GM20000 (cell line): ENCODE measurements at places on chromosomes 3 and 15.
A peak's percentile ranks its signal among the peaks of the same experiment; 100 is the strongest.

- DNase-seq = no peak
Observed at GRCh38 chr15:44394562-44394961, 32.9 kb upstream of the CTDSPL2 start.

- no peak for DNase-seq
Observed at GRCh38 chr3:67362686-67363085, 291.7 kb downstream of the SUCLG2 start.

GRCh38 chr3:103385961-103386656, 951.3 kb downstream of the ZPLD1 start:
- no peak for DNase-seq

- no peak for DNase-seq
Observed at GRCh38 chr15:28901587-28901980, 15.8 kb downstream of the APBA2 start.

DNA sequence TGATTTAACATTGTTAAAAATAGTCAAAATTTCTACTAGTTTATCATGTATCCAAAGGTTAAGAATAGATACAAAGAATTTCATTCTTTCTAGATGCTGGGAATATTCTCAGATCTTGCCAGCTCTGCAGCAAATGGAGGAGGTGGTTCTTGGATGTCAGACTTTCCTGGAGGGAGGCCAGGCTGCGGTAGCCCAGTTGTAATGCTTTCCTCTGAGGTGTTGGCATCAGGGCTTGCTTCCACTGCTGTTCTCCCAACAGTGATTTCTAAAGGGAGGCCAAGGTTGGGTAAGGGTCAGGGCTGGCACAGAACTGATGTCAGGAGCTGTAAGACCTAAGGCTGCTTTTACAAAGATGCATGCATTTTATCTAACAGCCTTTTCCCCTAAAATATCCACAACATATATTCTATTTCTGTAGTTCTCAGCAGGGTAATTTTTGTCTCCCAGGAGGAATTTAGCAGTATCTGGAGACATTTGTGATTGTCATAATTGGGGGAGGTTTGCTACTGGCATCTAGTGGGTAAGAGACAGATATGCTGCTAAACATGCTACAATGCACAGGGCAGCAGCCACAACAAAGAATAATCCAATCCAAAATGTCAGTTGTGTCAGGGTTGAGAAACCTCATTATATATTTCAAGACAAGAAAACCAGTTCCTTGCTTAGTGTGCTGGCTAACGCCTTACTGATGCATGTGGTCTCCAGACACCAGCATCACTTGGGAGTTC, 42.0 kb upstream of the SPTSSB start:
- DNase-seq = no peak

- DNase-seq = no peak
Observed at GRCh38 chr3:70550723-70551319, 238.4 kb upstream of the MDFIC2 start.

GRCh38 chr3:18438586-18438985, 13.4 kb upstream of the SATB1 start:
- no peak for DNase-seq

DNA sequence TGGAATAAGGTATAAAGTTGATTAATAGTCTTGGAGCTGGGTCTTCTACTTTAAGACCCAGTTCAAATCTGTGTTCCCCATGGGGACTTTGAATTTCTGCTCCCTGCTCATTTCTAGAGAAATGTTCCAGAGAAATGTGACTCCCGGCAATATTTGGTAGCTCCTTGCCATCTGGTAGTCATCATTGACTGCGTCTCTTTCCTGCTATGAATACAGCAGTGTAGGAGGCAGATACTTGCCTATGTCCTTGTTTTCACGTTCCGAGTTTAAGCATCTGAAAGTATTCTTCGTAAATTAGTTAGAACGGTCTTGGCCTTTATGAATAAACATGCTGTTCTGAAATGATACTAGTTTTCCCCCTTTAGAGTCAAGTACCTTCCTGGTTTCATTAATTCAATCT, 352.9 kb downstream of the PTPRG start:
- no peak for DNase-seq

- no peak for DNase-seq
Observed at GRCh38 chr3:100615684-100616083, 6.3 kb downstream of the ADGRG7 start.

GRCh38 chr3:144264794-144265193, 293.2 kb downstream of the DIPK2A start:
- DNase-seq = no peak

DNA sequence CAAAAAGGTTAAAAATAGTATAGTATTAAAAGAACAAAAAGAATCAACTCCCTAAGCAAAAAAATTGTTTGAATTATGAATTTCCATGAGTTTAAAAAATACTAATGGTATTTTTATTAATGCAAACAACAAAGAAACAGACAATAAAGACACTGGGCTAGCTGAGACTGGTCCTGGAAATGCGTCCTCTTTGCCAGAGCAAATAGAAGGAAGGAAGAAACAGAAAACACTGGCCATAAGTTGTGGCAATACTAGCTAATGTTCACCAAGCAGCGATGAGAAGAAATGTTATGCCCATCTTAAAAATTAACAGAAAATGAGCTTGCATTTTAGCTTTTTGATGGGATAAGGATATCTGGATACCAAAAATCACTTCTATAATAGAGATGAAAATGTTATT, 88.6 kb downstream of the TBL1XR1 start:
- DNase-seq = no peak

DNA sequence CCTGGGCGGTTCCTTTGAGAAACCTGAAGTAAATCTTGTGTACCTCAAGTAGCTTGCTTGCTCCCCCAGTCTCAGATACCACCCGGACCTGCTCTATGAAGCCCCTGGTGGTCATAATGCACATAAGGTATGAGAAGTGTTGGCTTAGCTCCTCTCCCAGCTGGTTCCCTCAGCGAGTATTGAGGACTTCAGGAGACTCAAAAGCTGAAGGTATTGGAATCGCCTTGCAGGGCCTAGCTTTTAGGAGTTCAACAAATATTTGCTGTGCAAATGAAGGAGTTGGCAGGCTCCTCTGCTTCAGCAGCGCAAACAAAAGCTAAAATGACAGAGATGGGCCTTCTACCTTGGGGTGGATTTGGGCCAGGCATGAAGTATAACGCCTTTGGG, 1.7 kb downstream of the CMTM8 start:
- peak; percentile 68 for DNase-seq

GRCh38 chr3:58572634-58573230, 4.5 kb downstream of the FAM107A start:
- DNase-seq = no peak

GRCh38 chr3:52724511-52724910, 18.6 kb downstream of the SPCS1 start:
- no peak for DNase-seq

DNA sequence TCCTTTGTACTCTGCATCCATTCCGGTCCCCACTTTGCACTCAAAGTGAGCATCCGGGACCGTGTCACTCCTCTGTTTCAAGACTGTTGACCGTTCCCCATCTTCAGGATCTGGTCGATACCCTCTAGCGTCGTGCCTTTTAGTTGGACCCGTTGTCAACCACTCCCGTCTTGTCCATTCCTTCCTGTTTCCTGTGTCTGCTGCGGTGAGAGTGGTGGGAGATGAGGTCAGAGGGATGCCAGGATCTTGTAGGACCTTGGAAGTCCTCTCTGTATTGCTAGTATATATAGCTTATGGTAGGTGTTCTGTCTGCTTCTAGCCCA, 624 bp downstream of the BRK1 start:
- peak; percentile 25 for DNase-seq

GRCh38 chr3:43894176-43895049, 203.7 kb downstream of the ABHD5 start:
- DNase-seq = peak; percentile 63

DNA sequence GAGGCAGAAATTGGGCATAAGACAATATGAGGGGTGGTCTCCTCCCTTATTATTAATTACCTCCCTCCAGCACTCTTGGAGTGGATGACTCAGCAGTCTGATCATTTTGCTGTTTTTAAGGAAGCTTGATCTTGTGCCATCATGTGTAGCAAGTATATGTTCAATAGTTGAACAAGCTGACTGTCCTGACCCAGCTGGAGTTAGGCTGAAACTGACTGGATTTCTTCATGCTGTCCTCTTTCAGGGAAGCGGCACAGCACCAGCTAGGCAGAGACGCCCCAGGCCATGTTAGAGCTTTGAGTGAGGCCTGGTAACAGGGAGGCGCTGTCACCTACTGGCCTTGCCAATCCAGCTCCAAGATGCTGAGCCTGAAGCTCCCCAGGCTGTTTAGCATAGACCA, 54.4 kb upstream of the KIF23 start:
- DNase-seq = no peak

DNA sequence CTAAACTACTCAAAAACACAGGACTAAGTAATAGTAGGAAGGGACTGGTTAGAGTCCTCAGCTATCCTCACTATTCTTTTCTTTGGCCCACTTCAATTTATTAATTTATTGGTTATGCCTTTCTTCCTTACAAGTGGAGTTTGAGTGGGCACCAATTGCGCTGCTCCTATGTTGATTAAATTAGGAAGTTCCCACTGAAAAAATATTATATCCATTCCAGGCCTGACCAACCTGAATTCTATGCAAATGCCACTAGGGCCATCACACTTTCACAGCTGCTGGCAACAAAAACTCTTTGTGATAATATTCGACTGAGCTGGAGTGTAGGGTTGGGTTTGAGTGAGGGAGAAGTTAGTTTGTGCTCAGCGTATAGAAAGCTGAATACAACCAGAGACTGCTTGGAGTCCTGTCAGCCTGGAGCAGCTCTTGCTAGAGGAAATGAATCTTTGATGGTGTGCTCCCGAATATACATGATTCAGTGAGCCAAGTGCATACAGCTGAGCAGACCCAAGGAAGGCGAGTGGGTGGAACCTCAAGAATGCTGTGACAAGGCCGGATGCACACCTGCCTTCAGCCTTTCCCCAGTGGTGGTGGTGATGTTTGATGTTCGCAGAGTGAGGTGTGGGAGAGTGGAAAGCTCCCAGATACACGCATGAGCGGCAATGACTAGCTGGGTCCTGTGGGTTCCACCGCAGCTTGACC, 1.5 kb downstream of the ARHGEF3 start:
- DNase-seq = peak; percentile 49

DNA sequence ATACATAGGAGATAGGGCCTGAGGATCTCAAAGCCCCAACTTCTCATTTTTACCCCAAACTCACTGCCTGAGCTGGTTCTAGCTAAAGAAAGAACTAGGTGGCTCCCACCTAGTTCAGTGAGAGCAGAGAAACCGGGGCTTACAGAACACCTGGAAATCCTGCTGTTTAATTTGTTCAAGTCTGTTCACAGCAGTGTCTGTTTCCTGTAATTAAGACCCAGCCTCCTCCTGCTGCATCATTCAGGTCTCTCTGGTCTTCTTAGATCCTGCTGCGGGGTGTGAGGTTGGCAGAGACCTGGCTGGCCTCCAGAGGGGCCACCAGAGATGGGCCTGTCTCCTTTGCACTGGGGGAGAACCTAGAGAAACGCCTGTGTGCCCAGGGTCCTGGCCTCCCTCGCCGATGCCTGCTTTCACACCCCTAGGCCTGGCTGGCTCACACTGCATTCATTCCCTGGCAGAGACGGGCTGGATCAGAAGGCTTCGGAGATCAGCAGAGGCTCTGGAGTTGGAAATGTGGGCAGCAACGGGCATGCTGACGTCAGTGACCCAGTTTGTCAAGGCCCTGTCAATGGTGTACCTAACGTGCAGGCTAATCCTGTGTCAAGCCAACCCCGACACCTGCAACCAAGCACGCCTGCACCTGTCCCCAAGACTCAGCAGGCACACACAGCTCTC, 4.9 kb upstream of the CHRNA3 start:
- DNase-seq = no peak

DNA sequence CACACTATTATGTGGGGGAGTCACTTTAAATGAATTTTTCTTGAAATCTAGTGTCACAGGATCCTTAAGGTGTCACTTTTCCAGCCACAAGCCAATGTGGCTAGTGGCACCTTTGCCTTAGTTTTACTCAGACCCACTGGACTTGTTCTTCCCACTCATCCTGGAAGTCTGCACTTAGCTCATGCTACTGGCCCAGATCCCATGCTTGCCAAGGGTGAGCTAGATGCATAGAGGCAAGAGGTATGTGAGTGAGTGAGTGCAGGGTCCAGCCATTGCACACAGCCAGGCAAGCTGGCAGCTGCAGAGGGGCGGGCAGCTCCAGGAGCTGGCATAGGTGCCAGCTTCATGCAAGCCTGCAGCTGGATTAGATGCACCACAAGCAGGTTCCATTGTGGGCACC, 81.0 kb downstream of the CGGBP1 start:
- no peak for DNase-seq

GRCh38 chr3:150268426-150269391, 139.4 kb upstream of the TSC22D2 start:
- no peak for DNase-seq

DNA sequence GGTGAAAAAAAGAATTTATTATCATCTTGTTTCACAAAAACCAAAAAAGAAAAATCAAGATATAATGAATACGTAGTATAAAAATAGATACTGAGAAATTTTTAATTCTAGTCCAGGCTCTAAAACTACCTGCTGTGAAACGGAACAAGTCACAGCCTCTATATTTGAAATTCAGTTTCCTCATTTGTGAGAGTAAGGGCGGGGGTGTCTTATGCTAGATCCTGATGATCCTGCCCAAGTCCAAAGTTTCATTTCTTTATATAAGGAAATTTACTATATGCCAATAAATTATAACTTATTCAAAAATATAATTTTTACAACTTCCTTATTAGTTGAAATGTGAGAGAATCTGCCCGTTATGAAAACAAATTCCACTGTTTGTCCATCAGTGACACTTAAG, 385.7 kb downstream of the CGGBP1 start:
- DNase-seq = no peak

GRCh38 chr3:168738527-168739325, 643.0 kb upstream of the GOLIM4 start:
- no peak for DNase-seq

DNA sequence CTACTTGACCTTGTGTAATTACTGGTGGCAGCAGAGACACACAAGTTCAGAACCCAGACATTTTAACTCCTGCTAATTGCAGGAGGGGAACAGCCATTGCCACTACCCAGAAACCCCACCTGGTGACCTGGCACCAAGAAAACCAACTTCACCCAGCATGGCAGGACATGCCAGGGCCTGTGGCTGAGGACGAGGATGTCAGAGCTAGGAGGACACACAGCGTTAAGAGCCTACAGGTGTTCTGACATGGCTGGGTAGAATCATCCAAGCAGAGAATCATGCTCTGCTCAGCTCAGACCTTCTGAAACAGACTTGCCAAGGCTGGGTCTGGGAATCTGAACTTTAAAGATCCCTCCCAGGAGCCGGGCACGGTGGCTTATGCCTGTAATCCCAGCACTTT, 11.7 kb upstream of the SPATA12 start:
- no peak for DNase-seq

- DNase-seq = no peak
Observed at GRCh38 chr3:108719178-108719806, 37.9 kb downstream of the RETNLB start.

DNA sequence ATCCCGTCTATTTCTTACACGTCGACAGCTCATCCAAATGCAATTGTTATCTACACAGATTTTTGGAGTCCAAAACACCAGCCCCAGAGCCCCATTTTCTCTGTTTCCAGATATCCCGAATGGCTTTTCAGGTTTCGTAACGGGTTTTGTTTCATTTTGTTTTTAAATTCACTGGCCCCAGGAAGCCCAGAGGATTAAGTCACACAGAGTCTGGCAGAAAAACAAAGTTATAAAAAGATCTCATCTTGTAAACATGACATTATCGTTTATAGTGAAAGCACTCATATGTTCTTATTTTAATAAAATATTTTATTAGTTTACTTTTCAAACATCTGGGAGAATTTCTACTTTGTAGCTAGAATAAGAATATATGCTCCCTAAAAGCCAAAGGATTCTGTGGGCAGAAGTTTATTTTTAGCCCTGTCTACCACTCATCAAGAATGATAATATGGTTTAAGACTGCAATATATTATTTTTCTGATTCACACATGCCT, 149.3 kb upstream of the SLC2A2 start:
- DNase-seq = no peak
